IMR-90 (cell line): ENCODE measurements at places on chromosomes 6 and 20. TPM values are rescaled to one million over a fixed set of nuclear protein-coding genes. Genes with fewer than 3 reads are reported as not detected.

DNA sequence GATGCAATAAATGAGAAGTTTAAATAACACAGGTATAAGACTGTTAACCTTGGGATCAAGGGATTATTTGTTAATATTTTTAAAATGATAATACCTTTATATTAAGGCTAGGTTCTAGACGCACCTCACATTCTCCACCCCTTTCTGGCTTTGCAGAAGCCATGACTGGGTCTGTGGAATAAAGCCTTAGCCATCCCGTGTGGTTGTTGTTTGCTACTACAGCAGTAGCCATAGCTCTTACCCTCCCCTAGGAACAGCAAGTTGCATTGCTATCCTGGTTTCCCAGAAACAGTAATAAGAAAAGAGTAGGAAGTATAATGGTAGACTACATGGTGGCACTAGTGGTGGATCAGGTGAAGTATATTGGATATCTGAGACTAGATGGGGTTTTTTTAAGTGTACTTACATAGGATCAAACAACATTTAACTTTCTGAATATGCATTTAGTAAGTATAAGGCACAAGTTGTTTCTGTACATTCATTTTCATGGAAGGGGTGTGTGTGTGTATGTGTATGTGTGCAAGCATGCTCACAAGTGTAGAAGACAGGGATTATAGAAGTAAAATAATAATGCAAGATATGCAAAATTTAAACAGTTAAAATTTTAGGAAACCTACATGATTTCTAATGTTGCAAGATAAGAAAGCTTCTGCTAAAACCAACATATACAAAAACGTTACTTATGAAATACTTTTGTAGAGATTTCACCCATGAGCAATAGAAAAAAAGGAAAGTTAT, 384.2 kb downstream of the PRKN start:
- no peak for DNase-seq

DNA sequence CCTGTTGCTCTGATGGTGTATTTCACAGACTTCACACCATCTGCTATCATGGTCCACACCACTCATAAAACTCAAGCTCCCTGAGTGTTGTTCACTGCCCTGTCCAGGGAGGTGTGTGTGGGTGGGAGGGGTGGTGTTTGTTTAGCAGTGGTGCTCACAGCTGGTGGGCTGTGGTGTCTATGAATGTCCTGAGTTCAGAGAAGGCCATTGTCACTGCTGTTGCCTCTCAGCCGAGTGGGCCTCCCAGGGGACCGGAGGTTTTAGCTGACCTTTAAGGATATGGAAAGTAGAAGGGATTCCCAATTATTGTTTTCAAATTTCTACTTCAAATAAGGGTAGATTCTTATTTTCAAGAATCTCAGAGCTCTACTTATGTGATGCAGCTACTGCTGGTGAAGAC, 45.6 kb downstream of the DTD1 start:
- no peak for DNase-seq

DNA sequence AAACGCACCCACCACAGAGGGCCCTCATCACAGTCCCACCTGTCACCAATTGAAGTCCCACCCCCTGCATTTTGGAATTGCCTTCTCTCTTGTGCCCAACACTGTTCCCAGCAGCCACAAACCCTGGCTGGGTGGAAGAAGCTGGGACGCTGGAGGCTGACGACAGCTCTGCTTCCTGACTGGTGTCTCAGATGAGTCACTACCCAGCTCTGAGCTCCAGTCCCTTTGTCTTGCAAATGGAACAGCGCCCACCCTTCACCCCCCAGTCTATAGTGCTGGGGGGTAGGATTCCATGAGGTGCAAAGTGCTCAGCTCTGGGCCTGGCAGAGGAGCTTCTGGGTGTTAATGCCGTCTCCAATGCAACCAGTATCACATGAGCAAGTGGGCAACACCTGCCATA, 85.3 kb downstream of the DLGAP4 start:
- DNase-seq = no peak

- peak; percentile 73 for DNase-seq
Observed at GRCh38 chr6:7535498-7535897, 6.0 kb upstream of the DSP start.

DNA sequence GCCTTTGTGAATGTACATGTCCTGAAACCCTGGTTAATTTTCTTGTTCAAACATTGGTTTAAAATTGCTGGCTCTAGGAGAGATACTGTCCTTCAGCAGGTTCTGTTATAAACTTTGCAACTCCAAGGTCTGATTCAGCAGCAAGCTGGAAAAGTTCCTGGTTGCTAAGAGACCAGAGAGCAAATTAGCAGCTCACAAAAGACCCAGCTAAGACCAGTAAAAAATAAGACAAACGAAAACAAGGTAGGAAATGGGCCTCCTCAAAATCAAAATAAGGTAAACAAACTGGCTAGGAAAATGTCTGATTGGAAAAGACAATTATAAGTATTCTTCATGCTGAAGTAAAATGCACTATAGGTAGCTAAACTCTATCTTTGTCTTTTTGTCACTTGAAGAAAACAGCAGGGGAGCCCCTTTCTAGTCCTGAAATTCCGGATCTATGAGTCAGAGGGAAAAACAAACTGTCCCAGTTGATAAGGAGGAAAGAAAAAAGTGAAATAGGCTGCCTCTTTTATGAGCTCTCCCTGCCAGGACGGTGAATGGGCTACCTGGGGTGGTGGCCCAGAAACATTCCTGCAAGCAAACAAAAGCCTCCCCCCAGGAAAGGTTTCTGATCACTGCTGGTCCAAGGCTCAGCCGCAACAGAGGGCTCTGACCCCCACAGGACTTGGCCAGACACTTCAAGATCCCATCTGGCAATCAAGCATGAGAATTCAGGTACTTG, 41.6 kb downstream of the UNC5CL start:
- peak; percentile 78 for DNase-seq

DNA sequence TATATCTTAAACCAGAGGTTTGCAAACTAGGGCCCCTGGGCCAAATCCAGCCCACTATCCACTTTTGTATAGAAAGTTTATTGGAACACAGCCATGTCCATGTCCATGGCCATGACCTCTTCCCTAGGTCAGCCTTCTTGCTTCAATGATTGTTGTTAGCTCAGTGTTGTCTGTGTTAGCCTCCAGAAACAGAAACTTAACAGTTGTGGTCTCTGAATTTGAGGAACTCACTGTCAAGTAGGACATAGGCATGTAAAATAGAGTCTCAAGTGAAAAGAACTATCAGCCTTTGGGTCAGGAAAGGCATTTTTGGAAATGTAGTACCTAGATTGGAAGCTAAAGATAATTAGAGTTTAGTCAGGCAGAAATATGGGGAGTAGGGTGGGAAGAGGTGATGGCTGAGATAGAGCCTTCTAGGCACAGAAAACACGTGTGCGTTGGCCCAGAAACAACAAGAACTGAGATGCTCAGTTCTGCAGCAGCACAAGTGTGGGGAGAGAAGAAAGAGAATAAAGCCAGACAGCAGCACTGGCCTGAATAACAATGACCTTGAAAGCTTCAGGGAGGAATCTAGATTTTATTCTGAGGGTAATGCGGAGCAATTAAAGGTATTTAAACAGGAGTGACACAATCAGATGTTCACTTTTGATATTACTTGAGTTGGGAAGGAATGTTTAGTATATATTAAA, 87.0 kb upstream of the OLIG3 start:
- no peak for DNase-seq

- no peak for DNase-seq
Observed at GRCh38 chr20:12824328-12825225, 184.2 kb upstream of the SPTLC3 start.

GRCh38 chr20:3183896-3184612, 10.7 kb upstream of the LZTS3 start:
- DNase-seq = no peak

GRCh38 chr20:59403261-59403961, 103.0 kb downstream of the EDN3 start:
- DNase-seq = no peak

DNA sequence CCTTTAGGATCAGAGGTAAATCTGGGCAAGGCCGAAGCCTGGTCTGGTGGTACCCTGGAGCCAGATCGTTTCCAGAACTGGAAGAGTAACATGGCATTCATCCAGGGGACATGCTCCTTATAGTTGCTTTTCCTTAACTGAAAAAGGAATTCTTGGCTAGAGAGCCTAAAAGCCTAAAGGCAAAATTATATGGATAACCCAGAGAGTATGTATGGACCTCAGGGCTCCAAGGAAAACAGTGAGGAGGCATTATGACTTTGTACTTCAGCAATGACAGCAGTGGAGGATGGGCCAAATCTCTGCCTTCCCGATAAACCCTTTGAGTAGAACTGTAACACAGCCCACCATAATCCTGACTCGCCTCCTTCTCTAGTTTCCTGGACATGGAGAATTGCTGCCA, 29.3 kb downstream of the ARHGAP18 start:
- no peak for DNase-seq

GRCh38 chr20:21361266-21361665, 36.1 kb downstream of the NKX2-4 start:
- peak; percentile 80 for DNase-seq

DNA sequence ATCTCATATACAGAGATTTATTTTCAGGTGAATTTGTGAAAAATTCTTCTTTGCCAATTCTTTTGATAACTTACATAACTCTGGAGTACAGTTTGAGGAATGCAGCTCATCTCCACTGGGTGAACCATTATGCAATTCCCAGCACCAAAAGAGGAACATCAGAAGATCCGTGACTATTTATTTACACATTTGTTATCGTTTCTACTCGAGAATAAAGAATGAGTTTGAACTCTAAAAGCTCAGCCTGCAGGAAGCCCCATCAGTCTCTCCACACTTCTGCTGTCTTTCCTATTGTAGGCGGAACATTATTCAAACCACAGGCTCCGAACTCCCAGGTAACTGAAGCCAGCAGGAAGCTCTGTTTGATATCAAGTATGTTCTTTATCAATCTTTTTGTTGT, 95.9 kb upstream of the IFNGR1 start:
- no peak for DNase-seq

- no peak for DNase-seq
Observed at GRCh38 chr6:136007345-136007744, 155.8 kb downstream of the PDE7B start.

- no peak for DNase-seq
Observed at GRCh38 chr6:106525107-106525881, 104.0 kb downstream of the RTN4IP1 start.

- DNase-seq = peak; percentile 91
Observed at GRCh38 chr6:28355743-28356665, 6.3 kb downstream of the ZKSCAN3 start.

- no peak for DNase-seq
Observed at GRCh38 chr6:13328875-13329183, 492 bp upstream of the TBC1D7 start.

GRCh38 chr6:158711264-158711663, 61.4 kb downstream of the SYTL3 start:
- DNase-seq = peak; percentile 87

- no peak for DNase-seq
Observed at GRCh38 chr20:20395903-20396568, 28.1 kb downstream of the INSM1 start.

- no peak for DNase-seq
Observed at GRCh38 chr6:131381052-131381708, 191.8 kb upstream of the ARG1 start.

DNA sequence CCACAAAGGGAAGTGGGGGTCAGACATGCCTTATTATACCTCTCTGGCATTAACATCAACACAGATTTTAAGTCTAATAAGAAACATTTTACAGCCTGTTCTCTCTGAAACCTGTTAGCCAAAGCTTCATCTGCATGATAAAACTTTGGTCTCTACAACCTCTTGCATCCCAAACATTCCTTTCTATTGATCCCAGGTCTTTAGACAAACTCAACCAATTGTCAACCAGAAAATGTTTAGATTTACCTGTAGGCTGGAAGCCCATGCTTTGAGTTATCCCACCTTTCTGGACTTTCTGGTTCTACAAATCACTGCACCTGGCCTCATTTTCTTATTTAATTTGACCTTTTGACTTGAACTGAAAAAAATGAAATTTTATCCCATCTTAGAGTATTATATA, 20.8 kb downstream of the MCM8 start:
- DNase-seq = no peak

- DNase-seq = no peak
Observed at GRCh38 chr20:38153401-38153800, 11.7 kb downstream of the TGM2 start.

GRCh38 chr6:23089981-23090380, 520.6 kb downstream of the HDGFL1 start:
- no peak for DNase-seq

GRCh38 chr6:30740540-30740870, 2.0 kb downstream of the FLOT1 start:
- DNase-seq = peak; percentile 31

DNA sequence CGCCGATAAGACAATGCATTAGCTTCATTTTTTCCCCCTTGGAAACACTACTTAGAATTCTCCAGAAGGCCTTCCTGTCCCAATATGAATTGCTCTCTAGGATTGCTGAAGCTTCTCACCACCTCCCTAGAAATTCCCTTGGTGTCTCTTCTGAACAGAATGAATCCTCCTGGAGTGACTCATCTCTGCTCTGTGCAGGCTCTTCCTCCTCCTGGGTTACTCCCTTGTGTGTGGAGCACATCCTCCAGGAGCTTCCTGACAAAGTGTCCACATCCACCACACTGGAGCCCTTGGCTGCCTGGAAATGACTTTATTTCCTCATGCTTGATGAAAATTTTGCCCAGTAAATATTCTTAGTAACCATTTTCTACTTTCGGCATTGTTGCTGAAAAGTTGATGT, 54.4 kb downstream of the DTNBP1 start:
- DNase-seq = peak; percentile 89

DNA sequence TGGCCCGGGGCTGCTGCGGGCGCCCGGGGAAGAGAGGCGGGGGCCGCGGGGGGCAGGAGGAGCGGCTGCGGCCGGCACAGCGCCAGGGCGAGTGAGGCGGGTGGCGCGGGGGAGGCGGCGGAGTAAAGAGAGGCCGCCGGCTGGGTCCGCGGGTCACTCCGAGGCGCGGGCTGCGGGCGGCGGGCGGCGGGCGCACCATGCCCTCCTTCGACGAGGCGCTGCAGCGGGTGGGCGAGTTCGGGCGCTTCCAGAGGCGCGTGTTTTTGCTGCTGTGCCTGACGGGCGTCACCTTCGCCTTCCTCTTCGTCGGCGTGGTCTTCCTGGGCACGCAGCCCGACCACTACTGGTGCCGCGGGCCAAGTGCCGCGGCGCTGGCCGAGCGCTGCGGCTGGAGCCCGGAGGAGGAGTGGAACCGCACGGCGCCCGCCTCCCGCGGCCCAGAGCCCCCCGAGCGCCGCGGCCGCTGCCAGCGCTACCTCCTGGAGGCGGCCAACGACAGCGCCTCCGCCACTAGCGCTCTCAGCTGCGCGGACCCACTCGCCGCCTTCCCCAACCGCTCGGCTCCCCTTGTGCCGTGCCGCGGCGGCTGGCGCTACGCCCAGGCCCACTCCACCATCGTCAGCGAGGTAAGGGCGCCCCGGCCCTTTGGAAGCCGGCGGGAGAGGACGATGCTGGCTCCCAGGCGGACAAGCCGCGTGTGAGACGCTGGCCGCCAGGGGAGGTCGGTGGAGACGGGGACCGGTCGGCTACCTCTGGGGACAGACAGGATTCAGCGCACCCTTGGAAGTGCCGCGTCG, at the start of gene SLC22A3:
TSS of gene SLC22A3 (plus strand) at position 156 of the 797 bp plus-strand sequence. CDS start at position 198, 42 bp downstream.
- no peak for DNase-seq

CYP21A2 gene
- total RNA-seq = not detected in 2 replicates

TP53TG5 gene
- total RNA-seq = not detected in 2 replicates

KIF6 gene
- under 0.01 TPM in 1 of 2 replicates, not detected in the other for total RNA-seq

LRFN2 gene
- not detected in 2 replicates for total RNA-seq

PHACTR2 gene
- total RNA-seq = 74.2 and 76.9 TPM in 2 replicates

CDSN gene
- total RNA-seq = not detected in 2 replicates
